ENCODE measurements at places on chromosomes 7 and 10. TPM values are rescaled to one million over a fixed set of nuclear protein-coding genes. Genes with fewer than 3 reads are reported as not detected.

- H3K4me3 ChIP-seq = no peak overlapping the region
- no peaks in the 10 kb centered on the region for H3K27me3 ChIP-seq
- H3K36me3 ChIP-seq = peaks cover 24% of the 10 kb centered on the region
Measured at GRCh38 chr10:11337516-11337915, 273.9 kb downstream of the USP6NL start.

DNA sequence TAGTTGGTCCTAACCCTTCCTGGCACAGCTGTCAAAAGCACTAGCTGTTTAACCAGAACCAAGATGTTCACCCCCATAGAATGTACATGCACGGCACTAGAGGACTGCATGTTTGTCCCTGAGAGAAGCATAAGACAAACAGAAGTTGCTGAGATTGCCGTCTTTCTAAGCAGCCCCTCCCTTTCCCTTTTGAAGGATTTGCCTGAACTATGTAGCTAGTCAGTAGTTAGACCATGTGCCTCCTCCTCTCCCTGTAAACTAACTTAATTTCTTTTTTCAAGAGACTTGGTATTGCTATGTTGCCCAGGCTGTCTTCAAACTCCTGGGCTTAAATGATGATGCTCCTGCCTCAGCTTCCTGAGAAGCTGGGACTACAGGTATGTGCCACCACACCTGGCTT is 40.7 kb downstream of the TBC1D12 start:
- H3K27me3 ChIP-seq = no peaks in the 10 kb centered on the region
- no peak for DNase-seq
- H3K4me3 ChIP-seq = no peak overlapping the region

DNA sequence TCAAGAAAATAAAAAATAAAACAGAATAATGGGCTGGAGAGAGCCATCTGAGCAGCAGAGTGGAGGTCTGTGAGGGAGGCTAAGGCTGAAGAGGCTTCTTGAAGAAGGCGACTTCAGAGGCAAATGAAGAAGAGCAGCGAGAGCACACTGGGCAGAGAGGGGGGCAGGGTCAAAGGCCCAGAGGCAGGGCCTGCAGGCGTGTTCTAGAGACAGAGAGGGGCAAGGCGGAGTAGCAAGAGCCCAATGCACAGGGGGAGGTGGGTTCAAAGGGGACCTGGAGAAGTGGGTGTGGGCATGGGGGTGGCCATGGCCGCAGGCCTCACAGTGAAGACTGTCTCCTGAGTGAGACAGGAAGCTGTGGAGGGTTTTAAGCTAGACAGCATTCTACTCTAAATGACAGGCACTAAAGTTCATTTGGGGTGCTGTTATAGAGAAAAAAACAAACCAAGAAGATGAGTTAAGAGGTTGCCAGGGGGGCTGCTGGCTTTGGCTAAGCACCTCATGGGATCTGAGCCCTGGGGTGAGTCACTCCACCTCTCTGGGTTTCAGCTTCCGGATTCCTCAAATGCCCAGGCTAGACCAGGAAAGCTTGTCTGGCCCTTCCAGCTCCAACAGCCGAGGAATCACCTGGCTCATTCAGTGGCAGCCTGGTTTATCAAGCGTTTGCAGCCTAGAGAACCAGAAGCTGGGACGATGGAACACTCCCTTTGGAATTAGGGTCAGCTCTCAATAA is 81.7 kb downstream of the DLG5 start:
- peaks cover 6% of the 10 kb centered on the region for H3K4me1 ChIP-seq
- H3K4me3 ChIP-seq = no peak overlapping the region
- H3K27me3 ChIP-seq = no peaks in the 10 kb centered on the region
- no peak for DNase-seq

- H3K27ac ChIP-seq = peak overlapping the region; percentile 22
- DNase-seq = no peak
- H3K4me1 ChIP-seq = peaks cover 12% of the 10 kb centered on the region
- H3K4me3 ChIP-seq = peak overlapping the region; percentile 8
- no peaks in the 10 kb centered on the region for H3K36me3 ChIP-seq
Measured at GRCh38 chr10:3484306-3485056, 300.5 kb downstream of the KLF6 start.

GRCh38 chr7:13849163-13849892 is 140.1 kb downstream of the ETV1 start:
- no peak overlapping the region for H3K4me3 ChIP-seq
- DNase-seq = no peak
- H3K27ac ChIP-seq = peak overlapping the region; percentile 61
- no peaks in the 10 kb centered on the region for H3K27me3 ChIP-seq

GRCh38 chr7:145036604-145037405 is 201.0 kb upstream of the TPK1 start:
- peak; percentile 16 for DNase-seq
- H3K36me3 ChIP-seq = no peaks in the 10 kb centered on the region
- no peaks in the 10 kb centered on the region for H3K4me1 ChIP-seq
- H3K27me3 ChIP-seq = no peaks in the 10 kb centered on the region

DNA sequence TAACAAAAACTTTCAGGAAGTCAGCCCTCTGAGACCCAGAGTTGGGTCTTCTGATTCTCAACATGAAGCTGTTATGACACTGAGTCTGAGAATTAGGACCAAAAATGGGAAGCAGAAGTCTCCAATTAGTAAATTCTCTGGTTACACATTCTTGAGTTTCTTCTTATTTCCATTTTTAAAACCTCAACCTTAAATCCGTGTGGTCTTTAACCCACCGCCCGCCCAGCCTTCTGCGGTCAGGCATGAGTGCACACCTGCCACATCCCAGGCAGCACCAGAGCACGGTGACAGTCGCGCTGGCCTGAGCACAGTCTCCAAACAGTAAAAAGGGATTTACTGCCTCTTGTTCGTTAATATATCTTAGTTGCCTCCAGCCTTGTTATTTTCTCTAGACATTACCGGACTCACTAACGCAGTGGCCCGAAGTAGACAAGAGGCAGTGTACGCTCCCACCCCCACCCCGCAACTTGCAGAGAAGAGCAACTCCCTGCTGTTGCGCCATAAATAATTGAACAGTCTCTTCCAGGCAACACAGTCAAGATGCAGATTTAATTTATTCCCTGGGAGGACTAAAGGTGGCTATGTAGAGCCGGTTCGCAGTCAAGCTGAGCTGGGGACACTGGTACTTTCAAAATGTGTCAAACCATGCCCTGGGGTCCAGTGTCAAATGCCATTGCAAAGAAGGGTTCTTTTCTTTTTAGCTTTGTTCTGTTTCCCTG is 147.0 kb upstream of the CELF2 start:
- no peaks in the 10 kb centered on the region for H3K36me3 ChIP-seq
- H3K4me1 ChIP-seq = no peaks in the 10 kb centered on the region
- peaks cover 11% of the 10 kb centered on the region for H3K27me3 ChIP-seq

The AKR1C4 gene
- not detected for total RNA-seq

DNA sequence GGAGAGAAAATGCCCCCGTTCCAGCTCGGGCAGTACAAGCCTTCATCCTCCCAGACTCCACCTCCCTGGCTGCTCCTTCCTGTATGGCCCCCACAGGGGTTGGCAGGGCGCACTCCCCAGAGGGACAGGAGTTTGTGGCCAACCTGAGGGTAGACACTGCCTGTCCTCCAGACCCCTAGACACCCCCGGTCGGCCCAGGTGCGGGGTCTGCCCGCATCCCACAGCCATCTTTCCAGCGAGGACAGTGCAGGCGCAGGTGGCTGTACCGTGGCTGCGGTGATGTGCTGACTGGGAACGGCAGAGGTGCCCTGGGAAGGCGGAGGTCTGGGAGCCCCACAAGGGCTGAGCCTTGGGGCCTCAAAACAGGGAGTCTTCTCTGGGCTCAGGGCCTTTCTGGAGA is 81.5 kb downstream of the LHPP start:
- no peaks in the 10 kb centered on the region for H3K27me3 ChIP-seq
- peaks cover 9% of the 10 kb centered on the region for H3K4me1 ChIP-seq
- no peak overlapping the region for H3K4me3 ChIP-seq
- no peak for DNase-seq

- H3K4me3 ChIP-seq = peak overlapping the region; percentile 98
- no peaks in the 10 kb centered on the region for H3K27me3 ChIP-seq
- no peaks in the 10 kb centered on the region for H3K36me3 ChIP-seq
- H3K27ac ChIP-seq = peak overlapping the region; percentile 100
- H3K4me1 ChIP-seq = peaks cover 10% of the 10 kb centered on the region
Measured at GRCh38 chr10:12042409-12042796, 206 bp downstream of the UPF2 start.

DNA sequence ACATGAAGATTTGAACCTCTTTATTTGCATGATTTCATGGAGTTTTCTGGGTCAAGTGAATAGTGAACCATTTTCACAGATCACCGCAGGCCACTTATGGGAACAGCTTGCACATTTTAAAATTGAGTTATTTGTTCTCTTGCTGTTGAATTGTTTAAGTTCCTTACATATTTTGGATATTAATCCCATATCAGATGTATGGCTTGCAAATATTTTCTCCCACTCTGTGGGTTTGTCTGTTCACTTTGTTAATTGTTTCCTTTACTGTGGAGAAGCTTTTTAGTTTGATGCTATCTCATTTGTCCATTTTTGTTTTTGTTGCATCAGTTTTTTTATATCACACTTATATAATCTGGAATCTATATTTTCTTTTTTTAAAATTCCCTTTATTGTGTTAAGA is 14.1 kb upstream of the ZC3HAV1L start:
- H3K27me3 ChIP-seq = no peaks in the 10 kb centered on the region
- no peak overlapping the region for H3K4me3 ChIP-seq
- peaks cover 16% of the 10 kb centered on the region for H3K4me1 ChIP-seq
- no peak for DNase-seq
- peaks cover 93% of the 10 kb centered on the region for H3K36me3 ChIP-seq

- DNase-seq = no peak
- no peaks in the 10 kb centered on the region for H3K4me1 ChIP-seq
Measured at GRCh38 chr7:99194301-99194700, 13.6 kb downstream of the KPNA7 start.

GRCh38 chr7:117972606-117973005 is 99.4 kb upstream of the CTTNBP2 start:
- no peaks in the 10 kb centered on the region for H3K27me3 ChIP-seq
- no peak for DNase-seq
- no peaks in the 10 kb centered on the region for H3K4me1 ChIP-seq

DNA sequence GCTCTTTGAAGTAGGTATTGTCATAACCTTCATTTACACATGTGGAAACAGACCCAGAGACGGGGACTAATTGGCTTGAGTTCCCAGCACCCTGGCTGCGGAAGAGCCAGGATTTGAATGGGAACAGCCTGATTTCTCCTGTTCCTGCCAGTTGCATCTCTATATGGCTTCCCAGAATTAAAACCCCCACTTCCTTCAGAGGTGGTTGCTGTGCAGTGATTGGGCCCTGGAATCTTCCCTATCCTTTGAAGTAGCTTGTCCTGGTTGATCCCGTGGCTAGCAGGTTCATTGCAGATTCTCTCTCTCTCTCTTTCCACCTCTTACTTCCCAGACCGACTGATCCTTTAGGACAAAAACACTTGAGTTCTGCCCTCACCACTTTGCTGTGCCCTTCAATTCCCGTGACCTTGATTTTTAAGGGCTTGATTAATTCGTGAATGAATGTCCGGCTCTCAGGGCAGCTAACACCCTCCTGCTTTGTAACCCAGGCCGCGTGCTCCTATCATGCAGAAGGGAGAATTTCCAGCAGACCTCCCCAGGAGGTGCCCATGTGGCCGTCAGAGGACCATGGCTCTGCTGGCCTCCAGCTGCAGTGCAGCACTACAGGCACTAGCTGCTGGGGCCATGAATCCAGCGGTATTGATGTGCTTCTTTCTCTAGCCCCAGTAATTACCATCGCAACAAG is 120.6 kb upstream of the AGK start:
- no peak overlapping the region for H3K4me3 ChIP-seq
- H3K36me3 ChIP-seq = no peaks in the 10 kb centered on the region
- H3K27me3 ChIP-seq = no peaks in the 10 kb centered on the region

DNA sequence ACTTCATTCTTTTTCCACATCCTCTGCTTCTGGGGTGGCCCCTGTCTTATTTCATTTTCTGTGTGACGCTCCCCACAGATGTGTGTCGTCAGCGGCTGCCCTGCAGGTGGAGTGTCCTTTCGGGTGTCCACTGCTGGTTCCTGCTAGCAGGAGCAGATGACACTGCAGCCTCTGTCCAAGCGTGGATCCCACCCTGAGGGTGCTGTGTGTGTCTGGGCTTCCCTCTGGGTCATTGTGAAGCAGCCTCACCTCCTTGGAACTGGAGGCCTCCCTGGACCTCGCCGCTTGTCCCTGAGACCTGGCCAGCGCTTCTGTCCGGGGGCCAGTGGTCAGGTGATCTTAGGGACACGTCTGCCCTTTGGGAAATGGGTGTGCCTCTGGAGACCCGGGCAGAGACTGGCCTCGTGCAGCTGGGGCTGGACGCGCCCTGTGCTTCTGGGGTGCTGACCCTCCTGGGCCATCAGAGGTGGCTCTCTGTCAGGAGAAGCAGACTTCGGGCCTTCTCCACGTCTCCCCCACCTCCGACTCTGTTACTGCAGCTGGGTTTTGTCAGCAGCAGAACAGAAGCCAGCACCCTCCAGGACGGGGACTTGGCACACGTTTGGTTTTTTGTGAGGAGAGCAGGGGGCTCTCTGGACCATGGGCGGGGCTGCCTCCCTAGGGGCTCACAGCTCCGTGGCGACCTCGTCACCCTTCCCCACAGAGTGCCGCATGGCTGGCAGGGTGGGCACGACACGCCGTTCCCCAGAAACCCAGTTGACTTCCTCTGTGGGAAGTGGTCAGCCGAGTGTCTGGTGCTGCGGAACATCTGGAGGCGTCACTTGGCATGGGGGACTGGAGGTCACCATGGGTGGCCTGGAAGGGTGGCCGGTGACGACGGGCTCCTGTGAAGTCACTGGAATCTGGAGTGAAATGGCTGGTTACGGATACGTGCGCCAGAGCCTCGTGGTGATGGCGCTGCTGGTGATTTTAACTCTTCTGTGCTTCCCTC is 48.4 kb downstream of the INPP5A start:
- no peaks in the 10 kb centered on the region for H3K36me3 ChIP-seq
- no peaks in the 10 kb centered on the region for H3K27me3 ChIP-seq
- H3K4me1 ChIP-seq = no peaks in the 10 kb centered on the region
- no peak overlapping the region for H3K4me3 ChIP-seq
- no peak overlapping the region for H3K27ac ChIP-seq
- no peak for DNase-seq

DNA sequence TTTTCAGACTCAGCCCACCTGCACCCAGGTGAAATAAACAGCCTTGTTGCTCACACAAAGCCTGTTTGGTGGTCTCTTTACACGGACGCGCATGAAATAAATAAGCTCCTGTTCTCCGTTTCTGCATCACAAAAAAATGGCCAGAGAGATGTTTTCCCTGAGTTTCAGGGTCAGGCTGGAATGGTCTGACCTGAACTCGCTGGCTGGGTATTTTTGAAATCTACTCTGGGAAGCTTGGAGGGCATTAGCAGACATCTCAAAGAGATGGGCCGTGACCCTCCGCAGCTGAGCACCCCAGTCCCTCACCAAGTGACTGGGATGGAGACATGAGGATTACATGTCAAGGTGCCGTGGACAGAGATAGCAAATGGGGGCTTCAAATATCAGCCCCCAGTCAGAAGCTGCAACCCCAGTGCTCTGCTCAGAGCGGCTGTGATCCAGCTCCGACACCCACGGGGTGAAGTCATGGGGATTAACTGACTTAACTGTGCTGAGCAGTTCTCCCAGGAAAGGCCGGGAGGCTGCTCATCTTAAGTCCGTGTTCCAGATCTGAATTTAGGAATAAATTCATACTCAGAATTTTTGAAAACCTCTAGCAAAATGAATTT is 22.3 kb downstream of the CALML5 start:
- H3K4me3 ChIP-seq = no peak overlapping the region
- H3K4me1 ChIP-seq = no peaks in the 10 kb centered on the region
- H3K27ac ChIP-seq = no peak overlapping the region

- no peaks in the 10 kb centered on the region for H3K27me3 ChIP-seq
- no peaks in the 10 kb centered on the region for H3K36me3 ChIP-seq
- no peak for DNase-seq
- H3K27ac ChIP-seq = no peak overlapping the region
- no peak overlapping the region for H3K4me3 ChIP-seq
Measured at GRCh38 chr10:80110986-80111385, 21.5 kb upstream of the PLAC9 start.

GRCh38 chr10:35058686-35059085 is 31.5 kb downstream of the CUL2 start:
- peaks cover 55% of the 10 kb centered on the region for H3K36me3 ChIP-seq
- no peaks in the 10 kb centered on the region for H3K4me1 ChIP-seq
- no peaks in the 10 kb centered on the region for H3K27me3 ChIP-seq
- no peak for DNase-seq
- no peak overlapping the region for H3K27ac ChIP-seq
